ENCODE measurements at places on chromosomes 5 and 9. TPM values are rescaled to one million over a fixed set of nuclear protein-coding genes. Genes with fewer than 3 reads are reported as not detected.

DNA sequence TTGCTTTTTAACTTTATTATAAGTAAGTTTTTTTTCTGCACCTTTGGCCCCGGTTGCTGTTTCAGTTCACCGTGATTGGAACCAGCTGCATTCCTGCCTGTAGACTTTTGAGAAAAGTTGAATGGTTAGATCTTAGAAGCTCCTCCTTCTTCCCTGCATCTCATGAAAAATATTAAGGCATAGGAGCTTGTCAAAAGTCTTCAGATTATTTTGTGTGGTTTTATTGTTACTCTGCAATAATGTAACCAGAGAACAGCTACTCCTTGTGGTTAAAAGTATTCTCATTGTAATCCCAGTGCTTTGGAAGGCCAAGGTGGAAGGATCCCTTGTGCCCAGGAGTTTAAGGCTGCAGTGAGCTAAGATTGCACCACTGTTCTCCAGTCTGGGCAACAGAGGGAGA is 3.3 kb upstream of the SLC2A8 start:
- no peak for DNase-seq

DNA sequence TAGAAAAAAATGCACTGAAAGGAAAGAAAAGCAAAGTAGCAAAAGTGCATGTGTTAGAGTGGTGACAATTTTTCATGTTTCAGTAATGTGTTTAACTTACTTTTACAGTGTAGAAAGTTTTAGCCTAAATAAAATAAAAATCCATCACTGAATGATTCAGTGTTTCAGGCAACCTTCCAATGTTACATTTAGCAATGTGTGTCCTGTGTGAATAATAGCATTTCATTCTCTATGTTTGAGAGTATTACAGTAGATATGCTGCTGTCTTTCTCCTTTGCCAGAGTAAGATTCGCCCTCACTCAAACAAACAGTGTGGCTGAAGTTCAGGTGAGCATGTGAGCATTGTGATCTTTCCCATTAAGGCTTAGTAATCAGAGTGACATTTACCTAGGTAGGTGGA is 171.1 kb downstream of the TARS1 start:
- no peak for DNase-seq

DNA sequence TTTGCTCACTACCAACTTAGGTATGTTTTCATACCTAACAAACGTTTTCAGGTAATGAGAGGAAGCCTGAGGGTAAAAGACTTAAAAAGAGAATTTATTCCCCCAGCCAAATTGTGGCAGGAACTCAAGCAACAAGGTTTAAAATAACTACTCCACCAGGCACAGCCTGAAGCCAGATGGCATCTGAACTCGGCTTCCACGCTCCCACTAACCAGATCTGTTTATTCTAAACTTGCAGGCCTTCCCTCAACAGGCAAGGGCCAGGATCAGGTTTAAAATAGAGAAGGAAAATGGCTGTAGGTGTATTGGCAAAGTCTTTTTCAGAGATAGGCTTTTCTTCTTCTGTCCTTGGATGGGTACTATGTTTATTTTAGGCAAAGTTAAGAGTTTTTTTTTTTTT is 89.4 kb downstream of the OTULIN start:
- no peak for DNase-seq

DNA sequence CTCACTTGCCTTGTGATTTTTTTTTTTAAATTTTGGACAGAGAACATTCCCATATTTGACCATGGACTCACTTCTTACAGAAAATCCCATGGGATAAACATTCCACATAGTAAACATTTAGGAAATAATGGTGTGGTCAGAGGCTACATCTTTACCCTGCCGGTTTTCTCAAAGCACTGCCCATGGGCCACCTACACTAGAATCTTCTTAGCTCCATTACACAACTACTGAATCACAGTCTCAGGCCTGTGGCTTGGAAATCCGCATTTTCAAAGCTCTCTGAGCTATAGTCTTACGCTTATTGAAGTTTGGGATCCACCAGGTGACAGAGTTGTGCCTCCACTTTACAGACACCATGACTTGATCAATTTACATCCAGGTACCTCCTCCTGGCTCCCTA is 39.4 kb downstream of the ALG2 start:
- no peak for DNase-seq

- no peak for DNase-seq
Measured at GRCh38 chr9:26744191-26744965, 148.2 kb downstream of the CAAP1 start.

- DNase-seq = no peak
Measured at GRCh38 chr5:81080809-81081460, 120.8 kb downstream of the RASGRF2 start.

DNA sequence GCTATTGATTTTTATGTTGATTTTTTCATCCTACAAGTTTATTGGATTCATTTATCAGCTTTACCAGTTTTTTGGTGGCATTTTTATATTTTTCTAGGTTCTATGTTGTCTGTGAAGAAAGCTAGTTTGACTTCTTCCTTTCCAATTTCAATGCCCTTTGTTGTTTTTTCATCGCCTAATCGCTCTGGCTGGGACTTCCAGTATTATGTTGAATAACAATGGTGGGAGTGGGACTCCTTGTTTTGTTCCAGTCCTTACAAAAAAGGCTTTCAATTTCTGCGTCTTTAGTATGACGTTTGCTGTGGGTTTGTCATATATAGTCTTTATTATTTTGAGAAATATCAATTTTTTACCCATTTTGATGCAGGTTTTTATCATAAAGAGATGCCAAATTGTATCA is 175.6 kb upstream of the CCNH start:
- no peak for DNase-seq

DNA sequence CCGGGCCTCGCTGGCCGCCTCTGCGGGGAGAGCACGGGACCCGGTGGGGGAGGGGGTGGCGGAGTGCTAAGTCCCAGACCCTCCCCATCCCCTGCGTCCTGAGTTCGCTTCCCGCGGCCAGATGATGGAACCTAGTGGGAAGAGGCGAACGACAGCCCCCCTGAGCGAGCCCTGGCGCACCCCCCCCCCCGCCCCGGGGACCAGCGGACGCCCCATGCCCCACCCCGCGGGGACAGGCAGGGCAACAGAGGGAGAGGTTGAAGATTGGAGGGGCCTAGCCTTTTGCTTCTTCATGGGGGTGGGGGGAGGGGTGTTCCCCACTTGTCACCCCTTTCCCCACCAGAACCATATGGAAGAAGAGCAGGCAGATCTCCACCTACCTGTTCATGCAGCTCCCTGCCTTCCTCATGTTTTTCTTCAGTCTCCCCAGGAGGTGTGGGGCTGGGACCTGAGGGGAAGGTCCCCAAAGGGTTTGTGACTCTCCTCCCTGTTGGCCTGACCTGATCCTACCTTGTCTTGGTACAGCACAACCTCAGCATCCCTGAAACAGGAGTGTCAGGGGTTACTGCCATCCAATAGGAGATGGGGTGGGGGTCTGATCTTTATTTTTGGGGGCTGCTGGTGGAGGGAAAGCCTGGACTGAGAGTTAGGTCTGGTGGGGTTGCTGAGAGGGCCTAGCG is 485 bp downstream of the FAM53C start:
- DNase-seq = no peak

DNA sequence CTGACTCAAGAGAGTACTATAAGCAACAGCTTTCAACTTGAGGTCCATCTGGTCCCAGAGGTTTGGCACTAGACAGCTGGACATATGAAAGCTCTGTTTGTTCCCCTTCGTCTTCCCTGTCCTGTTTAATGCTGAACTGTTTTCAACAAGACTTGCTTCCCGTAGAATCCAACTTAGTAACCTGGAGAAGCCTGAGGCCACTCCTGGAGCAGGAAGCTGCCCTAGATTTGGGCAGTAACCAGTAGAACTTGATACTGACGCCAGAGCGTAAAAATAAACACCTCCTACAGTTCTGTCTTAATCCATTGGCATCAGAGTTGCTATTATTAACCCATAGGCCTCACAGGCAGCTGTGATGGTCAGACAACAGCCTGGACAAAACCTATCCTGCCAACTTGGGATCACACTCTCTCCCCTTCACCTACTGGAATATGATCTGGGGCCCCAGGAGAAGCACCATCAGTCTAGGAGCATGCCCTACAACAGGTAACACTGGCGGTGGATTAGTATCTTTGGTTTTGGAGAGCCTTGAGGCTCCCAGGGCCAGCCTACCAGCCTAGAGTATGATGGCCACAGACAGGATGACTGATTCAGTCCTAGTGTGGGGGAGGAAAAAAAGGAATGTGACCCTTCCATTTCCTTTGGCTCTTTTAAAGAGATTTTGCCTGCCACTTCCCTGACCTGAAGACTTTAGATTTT is 29.2 kb downstream of the RUSC2 start:
- no peak for DNase-seq

DNA sequence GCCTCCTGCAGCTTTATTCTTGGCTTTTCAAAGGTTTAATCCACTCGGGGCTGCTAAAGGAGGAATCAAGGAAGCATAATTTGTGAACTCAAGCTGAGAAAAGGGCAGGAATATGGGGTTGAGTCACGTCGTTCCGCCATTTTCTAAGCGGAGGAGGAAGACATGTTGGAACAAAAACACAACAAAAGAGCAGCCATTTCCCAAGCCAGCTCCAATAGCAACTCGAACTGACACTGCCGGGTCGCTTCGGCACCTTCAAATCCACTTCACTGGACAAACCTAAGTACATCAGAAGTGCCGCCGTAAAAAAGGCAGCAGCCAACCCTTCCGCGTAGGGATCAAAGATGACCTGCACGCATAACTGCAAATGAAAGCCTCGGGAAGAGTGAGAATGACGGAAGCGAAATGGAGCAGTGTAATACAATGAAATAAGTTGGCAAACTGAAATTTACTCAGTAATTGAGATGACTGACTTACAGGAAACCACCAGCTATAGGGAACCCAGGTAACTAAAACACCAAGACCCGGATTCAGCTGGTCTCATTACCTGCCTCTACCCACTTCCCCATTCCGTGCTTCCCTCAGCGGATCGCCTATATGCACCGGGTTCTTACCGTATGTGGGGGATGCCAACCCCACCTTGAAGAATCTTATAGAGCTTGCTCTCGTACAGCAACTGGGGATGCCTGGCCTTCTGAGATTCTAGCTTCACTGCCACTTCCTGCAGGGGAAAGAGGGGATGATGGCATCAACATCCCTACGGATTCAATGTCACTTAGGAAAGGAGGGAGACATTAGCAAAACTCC is 1.6 kb downstream of the CSNK1A1 start:
- DNase-seq = peak; percentile 29

- no peak for DNase-seq
Measured at GRCh38 chr5:90968319-90968718, 409.7 kb downstream of the ADGRV1 start.

DNA sequence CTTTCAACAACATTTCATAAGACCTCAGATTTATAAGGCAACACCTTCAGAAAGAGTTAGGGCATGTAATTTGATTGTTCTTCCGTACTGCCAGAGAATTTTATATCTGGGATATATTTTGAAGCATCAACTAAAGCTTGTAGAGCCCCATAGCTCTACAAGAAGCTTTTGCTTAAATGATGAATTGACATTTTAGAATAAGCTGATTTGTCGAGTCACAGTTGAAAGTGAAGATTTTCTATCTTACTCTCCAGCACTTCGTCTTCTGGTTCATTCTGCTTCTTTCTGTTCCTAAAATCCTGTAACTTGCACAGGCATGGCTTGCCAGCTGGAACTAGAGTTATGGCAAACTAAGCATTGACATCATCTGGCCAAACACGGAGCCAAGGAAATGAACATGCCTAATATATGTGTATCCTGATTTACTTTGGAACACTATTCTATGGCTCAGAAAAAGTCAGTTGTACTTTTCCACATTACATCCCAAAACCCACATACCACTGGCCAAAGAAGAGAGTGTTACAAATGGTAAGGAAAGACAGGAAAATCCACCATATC is 68.6 kb upstream of the MAST4 start:
- DNase-seq = no peak

GRCh38 chr9:12922224-12922866 is 147.5 kb downstream of the LURAP1L start:
- DNase-seq = no peak

DNA sequence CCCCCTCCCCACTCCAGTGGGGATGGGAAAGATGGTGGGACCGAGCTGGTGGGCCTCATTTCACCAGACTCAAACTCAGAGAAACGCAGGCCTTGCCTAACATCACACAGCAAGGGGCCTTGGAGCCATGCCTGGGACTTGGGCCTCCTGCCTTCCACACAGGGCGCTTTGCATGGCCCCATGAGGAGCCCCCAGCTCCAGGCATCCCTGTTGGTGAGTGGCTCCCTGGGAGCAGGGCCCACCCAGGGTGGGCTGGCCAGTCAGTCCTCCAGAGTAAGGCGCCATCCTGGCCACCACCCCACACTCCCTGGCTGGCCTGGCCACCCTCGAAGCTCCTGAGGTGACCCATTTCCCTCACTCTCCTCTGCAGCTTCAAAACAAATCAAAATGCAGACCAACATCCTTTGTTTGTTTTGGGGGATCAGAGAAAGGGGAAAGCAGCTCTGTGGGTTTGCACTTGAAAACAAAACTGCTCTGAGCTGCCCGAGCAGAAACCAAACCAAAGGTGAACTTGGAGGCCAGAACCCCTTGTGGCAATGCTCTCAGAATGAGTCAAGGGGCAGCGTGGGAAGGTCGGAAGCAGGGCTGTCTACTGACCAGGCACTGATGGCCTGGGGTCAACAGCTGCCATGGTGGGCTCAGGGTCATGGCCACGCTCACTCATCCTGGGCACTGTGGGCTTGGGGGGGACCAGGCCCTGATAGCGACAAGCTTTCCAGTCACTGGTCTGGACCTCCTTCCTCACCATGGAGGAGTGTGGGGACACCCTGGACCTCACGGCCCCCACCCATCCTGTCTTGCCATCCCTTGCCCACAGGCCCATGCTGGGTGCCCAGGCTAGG is 37.0 kb upstream of the VDAC1 start:
- DNase-seq = no peak

GRCh38 chr5:163436515-163436914 is 880 bp upstream of the CCNG1 start:
- DNase-seq = no peak

DNA sequence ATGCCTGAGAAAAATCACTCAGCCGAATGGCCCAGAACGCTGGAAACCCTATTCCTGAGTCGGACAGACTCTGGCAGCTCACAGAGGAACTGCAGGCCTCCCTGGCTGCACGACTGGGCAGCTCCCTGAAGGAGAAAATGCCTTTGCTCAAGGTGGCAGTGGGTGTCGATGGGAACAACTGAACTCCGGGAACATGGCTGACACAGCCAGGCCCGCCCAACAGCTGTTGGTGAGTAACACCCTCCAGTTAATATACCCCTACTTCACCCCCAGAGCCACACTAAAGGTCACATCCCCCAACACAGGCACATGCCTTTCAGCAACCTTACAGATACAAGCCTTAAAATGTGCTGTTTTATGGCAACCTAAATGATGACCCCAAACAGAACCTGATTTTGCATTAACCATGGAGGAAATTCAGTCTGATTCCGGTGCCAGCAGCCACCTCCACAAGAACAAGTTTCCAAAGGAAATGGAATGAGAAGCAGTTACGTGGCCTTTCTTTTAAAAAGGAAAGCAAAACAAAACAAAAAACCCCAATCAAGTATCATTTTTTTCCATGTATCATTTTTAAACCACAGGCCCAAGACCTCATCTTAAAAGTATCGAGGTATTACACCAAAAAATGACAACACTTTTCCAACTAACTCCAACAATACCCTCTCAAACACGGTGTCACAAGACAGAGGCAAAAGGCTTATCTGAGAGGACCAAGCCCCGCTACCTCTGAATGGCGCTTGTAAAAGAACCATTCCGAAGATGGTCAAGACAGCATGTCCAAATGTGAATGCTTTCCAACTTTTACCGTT is 3.1 kb downstream of the KLF9 start:
- no peak for DNase-seq

The DMGDH gene
- 18.0 TPM for polyA plus RNA-seq

The AGXT2 gene
- polyA plus RNA-seq = 80.5 TPM

The NIM1K gene
- 0.31 TPM for polyA plus RNA-seq
